ENCODE measurements at places on chromosomes 4 and X. TPM values are rescaled to one million over a fixed set of nuclear protein-coding genes. Genes with fewer than 3 reads are reported as not detected.

Gene P2RY8
- not detected for total RNA-seq

GRCh38 chr4:174946246-174946645 is 28.1 kb downstream of the ADAM29 start:
- DNase-seq, result no peak

- DNase-seq, result no peak
Measured at GRCh38 chr4:15438939-15439524, 11.2 kb downstream of the C1QTNF7 start.

DNA sequence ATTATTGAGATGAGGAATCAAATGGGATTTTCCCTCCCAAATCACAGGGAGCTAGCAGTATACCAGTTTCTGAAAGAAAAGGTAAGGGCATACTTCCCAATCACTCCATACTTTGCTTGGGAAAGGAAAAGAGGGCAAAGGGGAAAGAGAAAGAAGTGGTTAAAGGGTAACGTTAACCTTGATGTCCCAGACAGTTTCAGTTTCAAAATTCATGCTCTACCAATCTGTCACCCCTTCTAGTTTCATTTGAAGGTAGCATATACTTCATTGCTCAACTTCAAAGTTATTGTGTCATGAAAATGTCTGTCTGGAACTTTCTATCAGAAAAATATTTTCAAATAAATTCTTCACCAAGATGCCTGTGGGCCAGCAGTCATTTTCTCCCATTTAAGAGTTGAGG is 16.0 kb downstream of the TNMD start:
- DNase-seq, result no peak

GRCh38 chr4:54032558-54033135 is 31.8 kb downstream of the CHIC2 start:
- no peak for DNase-seq

Gene DRP2
- total RNA-seq, result 0.09 TPM

- DNase-seq, result no peak
Measured at GRCh38 chr4:15714646-15715435, 12.0 kb downstream of the BST1 start.

GRCh38 chrX:124346117-124346876 is at the start of gene SH2D1A:
Gene SH2D1A, plus strand, starts transcription at chrX:124346563. Its CDS starts 80 bp downstream, at chrX:124346643.
- no peak for DNase-seq

DNA sequence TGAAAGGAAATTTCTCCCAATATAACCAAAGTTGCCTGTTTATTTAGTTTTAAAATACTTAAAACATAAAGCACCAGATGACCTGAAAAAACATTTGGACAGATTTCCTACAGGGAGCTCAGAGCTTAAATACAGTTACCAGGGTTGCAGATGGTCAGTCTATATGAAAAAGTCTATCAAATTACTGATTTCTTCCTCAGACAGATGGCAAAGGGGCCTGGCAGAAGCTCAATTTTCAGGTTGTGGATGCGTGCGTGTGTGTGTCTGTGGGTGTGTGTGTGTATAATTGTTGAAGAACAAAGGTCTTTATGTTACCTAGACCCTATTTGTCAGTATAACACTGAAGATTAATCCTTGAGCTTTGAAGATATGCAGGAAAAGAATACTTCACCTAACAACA is 169.4 kb downstream of the MAD2L1 start:
- no peak for DNase-seq

DNA sequence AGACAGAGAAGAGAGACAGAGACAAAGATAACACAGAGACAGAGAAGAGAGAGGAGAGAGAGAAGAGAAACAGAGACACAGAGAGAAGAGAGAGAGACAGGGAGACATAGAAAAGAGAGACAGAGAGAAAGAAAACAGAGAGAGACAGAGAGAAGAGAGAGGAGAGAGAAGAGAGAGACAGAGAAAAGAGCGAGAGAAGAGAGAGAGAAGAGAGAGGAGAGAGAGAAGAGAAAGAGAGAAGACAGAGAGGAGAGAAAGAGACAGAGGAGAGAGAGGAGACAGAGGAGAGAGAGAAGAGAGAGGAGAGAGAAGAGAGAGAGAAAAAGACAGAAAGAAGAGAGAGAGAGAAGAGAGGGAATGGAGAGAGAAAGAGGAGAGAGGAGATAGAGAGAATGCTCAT is 601.1 kb upstream of the PRKX start:
- no peak for DNase-seq

Gene HPGDS
- not detected for total RNA-seq

Gene HSD17B13
- 0.14 TPM for total RNA-seq

Gene PHKA1
- 5.1 TPM for total RNA-seq

DNA sequence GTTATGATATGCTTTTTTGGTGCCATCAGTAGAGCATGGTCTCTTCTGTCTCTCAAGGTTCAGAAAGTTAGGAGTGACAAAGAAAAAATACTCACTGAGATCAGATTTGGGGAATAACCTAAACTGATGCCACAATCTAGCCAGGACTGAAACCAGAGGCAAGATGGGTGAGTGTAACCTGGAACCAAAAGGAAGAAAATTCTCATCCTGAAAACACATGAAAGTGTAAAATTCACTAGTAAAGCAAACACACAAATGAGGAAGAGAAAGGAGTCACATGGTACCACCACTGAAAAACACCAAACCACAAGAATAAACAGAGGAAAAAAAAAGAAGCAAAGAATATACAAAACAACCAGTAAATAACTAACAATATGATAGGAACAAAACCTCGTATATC is 96.4 kb downstream of the ANXA10 start:
- no peak for DNase-seq

- DNase-seq, result no peak
Measured at GRCh38 chrX:52923781-52924241, 26.7 kb downstream of the FAM156B start.

Gene TLR3
- total RNA-seq, result 0.57 TPM

Gene PABPC1L2A
- total RNA-seq, result not detected

DNA sequence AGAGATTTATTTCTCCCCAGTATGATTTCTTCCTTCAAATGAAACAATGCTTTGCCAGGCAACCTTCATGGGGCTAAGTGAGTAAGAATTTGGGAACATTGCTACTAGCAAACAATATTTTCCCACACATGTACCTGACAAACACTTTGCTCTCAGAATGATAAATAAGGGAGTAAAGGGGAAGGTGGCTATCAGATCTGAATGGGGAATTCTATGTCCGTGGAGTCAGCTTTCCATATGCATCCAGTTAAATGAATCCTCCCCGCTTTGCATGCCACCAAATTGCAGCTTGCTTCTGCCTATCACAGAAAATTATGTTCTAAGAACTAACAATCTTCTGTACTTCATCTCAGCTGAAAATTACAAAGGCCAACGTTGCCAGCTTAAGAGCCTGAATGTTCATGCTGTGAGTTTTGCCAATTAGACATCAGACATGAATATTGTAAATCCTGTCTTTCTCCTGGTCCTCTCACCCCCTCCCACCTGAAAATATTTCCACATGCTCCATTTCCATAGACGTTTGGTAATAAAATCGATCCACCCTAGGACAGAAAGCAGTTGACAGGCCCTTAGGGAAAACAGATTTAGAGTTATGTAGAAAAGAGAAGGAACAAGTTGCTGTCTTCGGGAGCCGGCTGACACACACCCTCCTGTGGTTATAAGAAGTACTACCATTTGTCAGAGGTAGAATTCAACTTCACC is 6.3 kb downstream of the MEPE start:
- no peak for DNase-seq

DNA sequence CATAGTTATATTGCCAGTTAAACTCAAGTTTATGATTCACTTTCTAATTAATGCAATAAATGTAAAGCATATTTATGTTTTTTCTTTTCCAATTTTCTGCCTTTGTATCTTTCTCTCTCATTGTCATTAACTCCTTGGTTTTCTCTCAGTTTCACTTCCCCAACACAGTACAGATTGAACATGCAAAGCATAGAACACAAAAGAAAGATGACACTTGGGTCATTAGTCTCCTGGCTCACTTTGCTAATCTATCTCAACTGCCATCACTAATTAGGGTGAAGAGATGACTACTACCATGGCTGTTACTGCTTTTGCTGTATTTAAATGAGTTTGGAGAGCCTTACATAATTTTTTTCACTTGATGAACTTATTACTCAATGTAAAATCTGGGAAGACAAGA is 12.3 kb upstream of the NAA11 start:
- DNase-seq, result no peak

GRCh38 chr4:138959097-138959815 is 56.3 kb upstream of the NOCT start:
- no peak for DNase-seq

- no peak for DNase-seq
Measured at GRCh38 chr4:60865273-60865672, 334.9 kb upstream of the ADGRL3 start.

Gene FAM149A
- total RNA-seq, result 5.1 TPM

- DNase-seq, result peak; percentile 64
Measured at GRCh38 chr4:30399476-30399875, 320.7 kb upstream of the PCDH7 start.

GRCh38 chr4:38965866-38966265 is 66.3 kb downstream of the TMEM156 start:
- no peak for DNase-seq

GRCh38 chr4:44447563-44448504 is 775 bp downstream of the KCTD8 start:
- no peak for DNase-seq

GRCh38 chr4:169033660-169034059 is 23.6 kb upstream of the CBR4 start:
- DNase-seq, result no peak

- DNase-seq, result no peak
Measured at GRCh38 chrX:94977562-94977961, 1303.6 kb downstream of the FAM133A start.

Gene DGKK
- 2.5 TPM for total RNA-seq

- DNase-seq, result no peak
Measured at GRCh38 chr4:21450331-21450730, 498.2 kb downstream of the KCNIP4 start.

DNA sequence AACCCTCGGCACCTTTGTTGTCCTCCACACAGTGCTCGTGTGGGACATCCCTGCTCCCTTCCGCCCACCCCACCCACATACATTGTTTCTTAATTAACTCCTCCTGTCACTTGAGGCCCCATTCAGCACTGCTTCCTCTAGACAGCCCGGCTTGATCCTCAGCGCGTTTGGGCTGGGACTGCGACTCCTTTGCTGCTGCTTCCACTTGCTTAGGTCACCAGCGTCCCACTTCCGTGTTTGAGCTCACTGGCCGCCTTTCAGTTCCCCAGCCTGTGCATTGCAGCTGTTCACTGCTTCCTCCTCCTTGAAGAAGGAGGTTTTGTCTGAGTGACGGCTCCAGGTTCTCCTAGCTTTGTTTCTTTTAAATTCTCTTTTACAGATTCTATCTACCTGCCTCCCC is 16.1 kb downstream of the RNF4 start:
- DNase-seq, result no peak

Gene SSX2B
- total RNA-seq, result not detected

Gene HTR2C
- total RNA-seq, result not detected

Gene SPIN2A
- 1.6 TPM for total RNA-seq

GRCh38 chr4:23911675-23912455 is 22.0 kb upstream of the PPARGC1A start:
- DNase-seq, result no peak

Gene PLS3
- 211 TPM for total RNA-seq

DNA sequence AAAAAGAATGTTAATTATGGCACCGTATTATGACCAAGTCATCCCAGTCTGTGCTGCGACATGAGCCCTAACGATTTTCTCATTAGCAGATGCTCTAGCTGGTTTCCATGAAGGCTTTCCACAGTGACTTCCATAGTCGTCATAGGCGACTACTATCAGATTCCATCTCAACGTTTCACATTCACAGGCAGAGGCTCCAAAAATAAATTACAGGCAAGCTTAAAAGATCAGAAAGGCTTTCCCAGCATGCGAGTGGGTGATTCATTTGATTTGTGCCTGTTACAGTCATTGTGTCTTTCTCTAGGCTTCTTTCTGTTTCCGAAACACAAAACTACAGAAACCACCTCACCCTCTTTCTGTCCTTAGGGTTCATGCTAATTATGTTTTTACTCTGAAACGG is 43.2 kb downstream of the PALLD start:
- no peak for DNase-seq
